Right atrium auricular region (tissue), 2 donors: ENCODE measurements at places on chromosomes 4 and X. TPM values are rescaled to one million over a fixed set of nuclear protein-coding genes. Genes with fewer than 3 reads are reported as not detected.

DNA sequence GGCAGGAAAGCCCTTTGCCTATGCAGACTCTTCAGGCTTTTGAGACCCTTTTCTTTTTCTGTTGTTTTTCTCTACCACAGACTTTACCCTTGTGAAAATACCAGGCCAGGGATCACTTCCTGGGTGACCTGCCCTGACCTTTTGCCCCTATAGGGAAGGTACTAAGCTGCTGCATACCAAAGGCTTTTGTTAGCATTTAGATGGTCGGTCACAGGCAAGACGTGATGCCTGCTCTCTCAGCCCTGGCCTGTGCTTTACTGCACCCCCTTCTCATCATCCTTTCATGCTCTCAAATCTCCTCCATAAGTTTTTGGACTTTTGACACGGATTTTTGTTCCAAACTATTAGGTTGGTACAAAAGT lies 98.2 kb downstream of the ARHGAP10 start:
- no peaks in the 10 kb centered on the region for H3K4me1 ChIP-seq
- H3K4me3 ChIP-seq, result no peak overlapping the region
- H3K27ac ChIP-seq, result peak overlapping the region; percentile 92
- H3K36me3 ChIP-seq, result no peaks in the 10 kb centered on the region
- DNase-seq, result no peak

GRCh38 chrX:55006827-55007621 lies 6.9 kb downstream of the APEX2 start:
- H3K27ac ChIP-seq, result peak overlapping the region; percentile 43
- no peak overlapping the region for H3K4me3 ChIP-seq
- H3K27me3 ChIP-seq, result no peaks in the 10 kb centered on the region
- H3K4me1 ChIP-seq, result peaks cover 23% of the 10 kb centered on the region
- no peak for DNase-seq
- peaks cover 12% of the 10 kb centered on the region for H3K36me3 ChIP-seq

GRCh38 chr4:121462660-121463261 lies 81.9 kb upstream of the QRFPR start:
- H3K4me1 ChIP-seq, result no peaks in the 10 kb centered on the region
- DNase-seq, result no peak
- H3K4me3 ChIP-seq, result no peak overlapping the region
- H3K36me3 ChIP-seq, result no peaks in the 10 kb centered on the region

The RHOXF2 gene
- total RNA-seq, result not detected

- H3K4me1 ChIP-seq, result no peaks in the 10 kb centered on the region
- H3K36me3 ChIP-seq, result no peaks in the 10 kb centered on the region
- H3K27me3 ChIP-seq, result no peaks in the 10 kb centered on the region
Measured at GRCh38 chrX:75061701-75062100, 94.4 kb downstream of the ABCB7 start.

DNA sequence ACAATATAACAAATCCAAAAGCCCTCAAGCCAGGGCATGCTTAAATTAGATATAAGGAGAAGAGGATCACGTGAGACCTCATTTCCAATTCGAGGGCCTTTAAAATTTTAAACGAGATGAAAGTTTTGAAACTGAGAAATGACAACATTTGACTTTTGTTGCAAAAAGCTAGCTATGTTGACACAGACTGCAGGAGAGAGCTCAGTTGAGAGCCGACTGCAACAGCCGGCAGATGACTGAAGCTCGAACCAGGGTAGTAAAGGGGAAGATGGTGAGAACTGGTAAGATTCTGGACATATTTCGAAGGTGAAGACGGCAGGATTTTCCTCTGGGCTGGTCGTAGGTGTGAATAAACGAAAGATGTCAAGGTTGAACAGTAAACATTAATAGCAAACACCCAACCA lies 773 bp downstream of the PRMT9 start:
- H3K27me3 ChIP-seq, result no peaks in the 10 kb centered on the region
- H3K4me1 ChIP-seq, result no peaks in the 10 kb centered on the region
- DNase-seq, result no peak
- H3K27ac ChIP-seq, result peak overlapping the region; percentile 96
- no peaks in the 10 kb centered on the region for H3K36me3 ChIP-seq

- no peaks in the 10 kb centered on the region for H3K36me3 ChIP-seq
- no peaks in the 10 kb centered on the region for H3K27me3 ChIP-seq
- no peak overlapping the region for H3K4me3 ChIP-seq
- H3K27ac ChIP-seq, result no peak overlapping the region
- H3K4me1 ChIP-seq, result no peaks in the 10 kb centered on the region
Measured at GRCh38 chrX:26373829-26374228, 157.9 kb downstream of the MAGEB5 start.

The BBS12 gene
- 5.9 TPM for total RNA-seq

- no peaks in the 10 kb centered on the region for H3K36me3 ChIP-seq
- H3K27me3 ChIP-seq, result no peaks in the 10 kb centered on the region
- H3K4me1 ChIP-seq, result no peaks in the 10 kb centered on the region
- no peak overlapping the region for H3K27ac ChIP-seq
- H3K4me3 ChIP-seq, result no peak overlapping the region
Measured at GRCh38 chr4:180674619-180675358, 1568.4 kb upstream of the TENM3 start.

The MAGEB1 gene
- not detected for total RNA-seq

- peaks cover 21% of the 10 kb centered on the region for H3K4me1 ChIP-seq
- H3K27ac ChIP-seq, result peak overlapping the region; percentile 11
- no peaks in the 10 kb centered on the region for H3K27me3 ChIP-seq
- DNase-seq, result no peak
Measured at GRCh38 chr4:10129196-10130177, 12.9 kb upstream of the WDR1 start.

The PUDP gene
- total RNA-seq, result 17.2 TPM

The SLC6A14 gene
- total RNA-seq, result not detected

DNA sequence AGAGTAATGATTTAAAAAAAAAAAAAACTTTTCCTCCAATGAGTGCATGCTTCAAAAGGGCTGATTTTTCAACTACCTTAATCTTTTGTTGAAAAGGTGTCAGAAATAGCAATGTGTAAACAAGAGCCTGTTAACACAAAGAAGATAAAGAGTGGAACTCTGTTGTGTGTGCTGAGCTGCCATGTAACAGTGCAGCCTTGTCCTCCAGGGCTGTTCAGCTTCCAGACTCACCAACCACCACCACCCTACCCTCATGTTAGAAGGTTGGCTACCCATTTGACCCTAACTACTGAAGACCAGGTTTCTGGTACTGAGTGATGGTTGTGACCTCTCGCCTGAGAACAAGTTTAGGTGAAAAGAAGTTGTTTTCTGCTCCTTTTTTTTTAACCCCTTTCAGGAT lies 222.8 kb upstream of the TEX13C start:
- H3K4me1 ChIP-seq, result no peaks in the 10 kb centered on the region
- no peaks in the 10 kb centered on the region for H3K36me3 ChIP-seq
- no peak overlapping the region for H3K27ac ChIP-seq
- H3K27me3 ChIP-seq, result no peaks in the 10 kb centered on the region
- DNase-seq, result no peak

GRCh38 chr4:157895205-157895604 lies 277.6 kb downstream of the GASK1B start:
- no peaks in the 10 kb centered on the region for H3K36me3 ChIP-seq
- no peaks in the 10 kb centered on the region for H3K4me1 ChIP-seq
- no peaks in the 10 kb centered on the region for H3K27me3 ChIP-seq
- no peak overlapping the region for H3K27ac ChIP-seq
- no peak for DNase-seq
- H3K4me3 ChIP-seq, result no peak overlapping the region

DNA sequence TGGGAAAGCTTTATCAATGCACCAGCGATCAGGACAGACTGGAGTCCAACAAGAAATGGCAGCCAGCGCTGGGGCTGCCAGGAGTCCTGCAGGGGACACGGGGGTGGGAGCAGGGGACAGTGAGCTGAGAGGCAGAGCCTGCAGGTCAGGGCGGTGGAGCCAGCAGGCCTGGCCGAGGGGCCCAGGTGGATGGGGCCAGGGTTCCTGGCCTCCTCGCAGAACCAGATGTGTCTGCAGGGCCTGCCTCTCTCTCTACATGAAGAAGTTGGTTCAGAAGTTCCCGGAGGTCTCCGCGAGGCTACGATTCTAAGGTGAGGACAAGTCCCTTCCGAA lies 63.6 kb downstream of the CPZ start:
- no peaks in the 10 kb centered on the region for H3K27me3 ChIP-seq
- no peak for DNase-seq
- no peaks in the 10 kb centered on the region for H3K4me1 ChIP-seq
- no peak overlapping the region for H3K4me3 ChIP-seq
- H3K27ac ChIP-seq, result no peak overlapping the region

The UGT8 gene
- not detected for total RNA-seq

GRCh38 chrX:141405853-141406492 lies 163.7 kb upstream of the SPANXC start:
- H3K36me3 ChIP-seq, result no peaks in the 10 kb centered on the region
- H3K27ac ChIP-seq, result no peak overlapping the region
- DNase-seq, result no peak
- H3K4me3 ChIP-seq, result no peak overlapping the region

The PIN4 gene
- total RNA-seq, result 11.8 TPM

The ODAPH gene
- not detected for total RNA-seq

GRCh38 chr4:60366661-60367060 lies 833.5 kb upstream of the ADGRL3 start:
- H3K27ac ChIP-seq, result no peak overlapping the region
- no peak for DNase-seq
- no peaks in the 10 kb centered on the region for H3K36me3 ChIP-seq

GRCh38 chrX:9995855-9996339 lies 28.7 kb downstream of the CLDN34 start:
- H3K4me1 ChIP-seq, result no peaks in the 10 kb centered on the region
- H3K36me3 ChIP-seq, result no peaks in the 10 kb centered on the region
- H3K27me3 ChIP-seq, result no peaks in the 10 kb centered on the region
- H3K27ac ChIP-seq, result no peak overlapping the region

- no peaks in the 10 kb centered on the region for H3K27me3 ChIP-seq
- H3K4me3 ChIP-seq, result no peak overlapping the region
Measured at GRCh38 chrX:133857640-133858269, 127.6 kb downstream of the GPC3 start.

The ZIC3 gene
- not detected for total RNA-seq

DNA sequence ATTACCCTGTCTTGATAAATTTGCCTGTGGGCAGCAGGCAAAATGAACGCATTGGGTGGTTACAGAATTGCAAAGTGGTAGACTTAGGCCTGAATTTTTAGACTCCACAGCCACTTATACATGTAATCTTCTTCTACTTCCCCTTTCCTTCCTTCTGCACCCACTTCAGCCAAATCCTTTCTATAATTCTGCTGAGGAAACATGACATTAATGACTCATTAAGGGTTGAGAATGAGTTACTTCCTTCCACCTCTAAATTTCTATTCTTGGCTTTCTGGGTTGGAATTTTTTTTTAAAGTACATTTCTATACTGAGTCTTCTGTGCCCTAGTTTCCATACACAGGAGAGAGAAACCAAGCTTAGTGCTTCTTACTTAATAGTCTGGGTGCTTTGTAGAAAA lies 10.1 kb downstream of the PAPSS1 start:
- no peaks in the 10 kb centered on the region for H3K36me3 ChIP-seq
- H3K27ac ChIP-seq, result no peak overlapping the region
- H3K4me3 ChIP-seq, result no peak overlapping the region
- no peaks in the 10 kb centered on the region for H3K4me1 ChIP-seq

- H3K27me3 ChIP-seq, result no peaks in the 10 kb centered on the region
- DNase-seq, result no peak
- no peaks in the 10 kb centered on the region for H3K36me3 ChIP-seq
- H3K27ac ChIP-seq, result no peak overlapping the region
- no peaks in the 10 kb centered on the region for H3K4me1 ChIP-seq
- H3K4me3 ChIP-seq, result no peak overlapping the region
Measured at GRCh38 chr4:140070973-140071372, 83.0 kb downstream of the MAML3 start.

- H3K27me3 ChIP-seq, result no peaks in the 10 kb centered on the region
- no peak overlapping the region for H3K4me3 ChIP-seq
- H3K27ac ChIP-seq, result no peak overlapping the region
- no peaks in the 10 kb centered on the region for H3K36me3 ChIP-seq
- no peak for DNase-seq
- H3K4me1 ChIP-seq, result no peaks in the 10 kb centered on the region
Measured at GRCh38 chr4:154361450-154361849, 130.1 kb downstream of the DCHS2 start.

The LDB2 gene
- 64.4 TPM for total RNA-seq

GRCh38 chr4:39039108-39039507 lies 6.9 kb upstream of the TMEM156 start:
- H3K4me1 ChIP-seq, result no peaks in the 10 kb centered on the region
- DNase-seq, result no peak
- no peak overlapping the region for H3K4me3 ChIP-seq
- no peaks in the 10 kb centered on the region for H3K27me3 ChIP-seq
- H3K36me3 ChIP-seq, result no peaks in the 10 kb centered on the region
- no peak overlapping the region for H3K27ac ChIP-seq

DNA sequence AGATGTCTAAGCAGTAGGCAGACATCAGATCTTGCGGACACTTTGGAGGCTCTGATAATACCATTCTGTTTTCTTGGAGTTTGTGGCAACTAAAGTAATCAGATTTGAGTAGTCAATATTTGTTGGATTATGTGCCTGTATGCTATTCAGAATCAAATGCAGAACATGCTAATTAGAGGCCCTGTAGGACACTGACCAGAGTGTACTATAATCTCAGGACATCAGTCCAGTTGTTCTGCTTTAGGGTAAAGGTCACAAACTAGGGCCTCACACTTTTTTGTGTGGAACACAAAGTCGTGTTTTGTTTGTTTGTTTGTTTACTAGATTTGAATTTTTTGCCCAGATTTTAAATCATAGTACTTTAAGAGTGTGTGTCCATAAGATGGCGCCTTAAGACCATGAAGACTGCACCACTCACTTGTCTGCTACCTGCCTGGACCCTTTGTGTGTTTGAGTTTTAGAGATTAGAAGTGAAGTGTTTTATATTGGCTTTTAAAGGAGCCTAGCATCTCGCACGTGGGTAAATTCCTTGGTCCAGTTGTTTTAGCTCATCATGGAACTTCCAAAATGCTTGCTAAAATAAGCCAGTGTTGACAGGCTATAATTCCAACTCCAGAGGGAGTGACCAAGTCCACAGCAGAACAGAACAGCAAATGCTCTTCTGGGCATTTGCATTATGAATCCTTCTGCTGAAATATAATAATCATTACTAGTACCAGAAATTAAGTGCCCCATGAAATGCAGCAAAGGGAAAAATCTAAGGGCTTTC lies 34.7 kb downstream of the IL13RA1 start:
- no peak overlapping the region for H3K27ac ChIP-seq
- no peak overlapping the region for H3K4me3 ChIP-seq
- DNase-seq, result no peak
- H3K27me3 ChIP-seq, result no peaks in the 10 kb centered on the region

GRCh38 chrX:21056622-21057021 lies 317.6 kb upstream of the CNKSR2 start:
- H3K27ac ChIP-seq, result no peak overlapping the region
- no peak overlapping the region for H3K4me3 ChIP-seq
- no peak for DNase-seq
- no peaks in the 10 kb centered on the region for H3K27me3 ChIP-seq
- H3K4me1 ChIP-seq, result no peaks in the 10 kb centered on the region

DNA sequence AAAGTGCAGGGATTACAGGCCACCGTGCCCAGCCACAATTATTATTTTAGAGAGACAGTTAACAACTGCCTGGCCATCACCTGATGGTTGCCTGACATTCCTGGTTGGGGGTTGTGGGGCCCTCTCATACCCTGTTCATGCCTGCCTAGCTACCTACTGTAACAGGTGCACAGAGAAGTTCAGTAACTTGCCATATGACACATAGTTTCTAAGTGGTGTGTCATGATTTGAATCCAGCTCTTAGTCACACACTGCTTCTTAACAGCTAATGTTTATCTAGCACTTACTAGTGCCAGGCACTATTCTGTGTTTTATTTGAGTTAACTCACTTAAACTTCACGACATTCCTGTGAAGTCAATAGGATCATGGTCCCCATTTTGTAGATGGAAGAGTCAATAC lies 122.7 kb upstream of the JADE1 start:
- no peaks in the 10 kb centered on the region for H3K36me3 ChIP-seq
- H3K27me3 ChIP-seq, result no peaks in the 10 kb centered on the region
- no peak overlapping the region for H3K27ac ChIP-seq
- H3K4me1 ChIP-seq, result no peaks in the 10 kb centered on the region
